ENCODE measurements at places on chromosomes 5 and 9.

DNA sequence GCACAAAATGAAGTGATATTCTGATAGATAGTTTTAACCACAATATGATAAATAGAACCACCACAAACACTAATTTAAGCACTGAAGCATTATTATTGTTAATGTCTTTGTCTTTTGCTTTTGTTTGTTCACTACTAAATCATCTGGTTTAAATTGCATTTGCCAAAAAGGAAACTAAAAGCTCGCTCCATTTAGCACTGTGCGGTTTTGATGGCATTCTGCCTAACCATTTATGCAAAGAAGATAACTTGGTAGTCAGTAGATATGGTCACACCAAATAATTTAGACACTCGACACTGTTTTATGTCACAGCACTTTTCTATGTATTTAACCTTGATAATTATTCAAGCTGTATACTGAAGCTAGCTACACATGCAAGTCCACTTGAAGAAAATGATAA is 849.8 kb upstream of the CDH6 start:
- no peak for DNase-seq

DNA sequence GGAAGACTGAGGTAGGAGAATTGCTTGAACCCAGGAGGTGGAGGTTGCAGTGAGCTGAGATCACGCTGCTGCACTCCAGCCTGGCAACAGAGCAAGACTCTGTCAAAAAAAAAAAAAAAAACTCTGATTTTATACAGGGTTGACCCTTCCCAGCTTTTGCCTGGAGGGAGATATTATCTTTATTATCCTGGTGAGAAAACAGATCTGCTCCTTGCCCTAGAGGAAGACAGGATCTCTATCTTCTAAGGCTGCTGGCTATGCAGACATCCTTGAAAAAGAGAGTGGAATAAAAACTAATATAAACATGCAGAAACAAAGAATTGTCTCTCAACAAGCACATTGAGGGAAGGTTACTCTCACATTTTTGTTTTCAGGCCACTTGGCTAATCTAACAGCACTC is 1503.4 kb upstream of the WWC1 start:
- DNase-seq = no peak

GRCh38 chr9:15416880-15417279 is 5.8 kb upstream of the SNAPC3 start:
- DNase-seq = peak; percentile 25

- no peak for DNase-seq
These were observed 3.4 kb upstream of the HMCN2 start for GRCh38 chr9:130262061-130262745.

DNA sequence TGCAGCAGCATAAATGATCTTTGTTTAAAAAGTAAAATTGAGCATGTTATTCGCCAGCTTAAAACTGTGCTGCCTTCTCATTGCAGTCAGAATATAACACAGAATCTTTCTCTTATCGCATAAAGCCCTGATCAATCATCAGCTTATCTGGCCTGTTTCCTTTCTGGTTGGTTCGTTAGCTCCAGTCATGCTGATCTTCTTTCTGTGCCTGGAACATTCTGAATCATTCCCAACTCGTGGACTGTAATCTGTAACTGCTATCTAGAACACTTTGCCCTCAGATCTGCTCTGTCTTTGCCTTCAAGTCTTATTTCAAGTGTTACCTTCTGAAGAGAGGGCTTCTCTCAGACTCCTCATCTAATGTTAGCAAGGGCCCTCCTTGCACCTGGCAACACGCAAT is 11.9 kb upstream of the FER start:
- DNase-seq = no peak

DNA sequence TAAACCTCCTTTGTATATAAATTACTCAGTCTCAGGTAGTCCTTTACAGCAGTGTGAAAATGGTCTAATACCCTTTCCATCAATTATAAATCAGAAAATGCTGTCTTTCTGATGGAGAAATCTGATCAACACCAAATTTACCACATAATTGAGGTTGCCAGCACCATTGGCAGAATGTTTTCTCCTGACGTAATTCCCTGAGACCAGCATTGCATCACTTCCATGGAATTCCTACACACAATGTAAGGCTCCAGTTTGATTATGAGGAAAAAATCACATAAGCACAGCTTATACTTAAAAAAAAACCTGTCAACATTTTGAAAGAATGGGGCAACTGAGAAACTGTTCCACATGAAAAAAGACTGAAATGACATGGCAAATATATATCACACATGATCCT is 618.7 kb upstream of the CDH6 start:
- no peak for DNase-seq

GRCh38 chr9:123116036-123116435 is 82.6 kb downstream of the GPR21 start:
- DNase-seq = no peak

DNA sequence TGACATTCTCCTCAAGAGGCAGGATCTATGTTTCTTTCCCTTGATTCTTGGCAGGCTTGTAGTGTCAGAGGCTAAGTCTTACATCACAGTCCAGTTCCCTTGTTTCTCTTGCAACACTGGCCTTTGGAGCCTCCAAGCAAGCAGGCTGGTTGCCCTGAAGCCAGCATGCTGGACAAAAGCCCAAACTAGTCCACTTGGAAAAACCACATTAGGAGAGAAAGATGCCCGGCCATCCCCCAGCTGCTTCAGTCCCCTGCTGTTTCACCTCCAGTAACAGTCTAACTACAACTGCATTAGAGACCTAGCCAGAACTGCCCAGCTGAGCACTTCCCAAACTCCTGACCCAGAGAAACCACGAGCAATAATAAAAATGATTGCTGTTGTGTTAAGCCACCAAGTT is 87.6 kb downstream of the ADAMTS6 start:
- DNase-seq = peak; percentile 84

DNA sequence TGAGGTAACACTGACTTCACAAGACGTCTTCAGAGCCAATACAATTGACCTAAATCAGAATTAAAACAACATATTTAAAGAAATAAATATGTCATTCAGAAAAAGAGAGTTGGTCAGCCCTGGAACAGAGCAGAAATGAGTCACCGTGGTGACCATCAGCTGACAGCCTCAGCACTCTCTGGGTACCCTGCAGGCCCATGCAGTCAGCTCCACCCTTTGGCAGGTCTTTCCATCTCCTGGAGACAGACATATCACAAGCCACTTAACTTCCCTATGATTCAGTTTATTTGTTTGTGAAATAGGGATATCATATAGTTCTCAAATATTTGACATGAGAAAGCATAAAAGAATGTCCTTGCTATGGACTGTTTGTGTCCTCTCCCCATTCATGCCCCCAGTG is 151.6 kb upstream of the MEF2C start:
- DNase-seq = no peak

DNA sequence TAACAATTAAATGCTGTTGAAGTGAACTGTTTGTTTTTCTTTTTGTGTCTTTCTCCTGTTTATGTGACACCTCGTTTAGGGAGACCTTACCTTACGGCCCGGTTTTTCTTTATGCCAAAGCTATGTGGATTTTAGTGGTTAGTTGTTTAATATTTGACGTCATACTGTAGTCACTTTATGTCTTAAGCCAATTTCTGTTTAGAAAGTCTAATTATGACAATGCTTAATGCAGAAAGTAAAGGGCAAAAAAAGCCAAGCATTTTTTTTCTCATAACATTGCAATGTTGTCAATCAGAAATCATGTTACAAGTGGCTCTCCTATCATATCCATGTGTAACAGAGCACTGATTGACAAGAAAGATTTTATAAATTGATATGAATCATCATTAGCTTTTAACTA is 442.5 kb upstream of the ARRDC3 start:
- no peak for DNase-seq

- no peak for DNase-seq
These were observed 29.8 kb upstream of the ZFR start for GRCh38 chr5:32474209-32474854.

DNA sequence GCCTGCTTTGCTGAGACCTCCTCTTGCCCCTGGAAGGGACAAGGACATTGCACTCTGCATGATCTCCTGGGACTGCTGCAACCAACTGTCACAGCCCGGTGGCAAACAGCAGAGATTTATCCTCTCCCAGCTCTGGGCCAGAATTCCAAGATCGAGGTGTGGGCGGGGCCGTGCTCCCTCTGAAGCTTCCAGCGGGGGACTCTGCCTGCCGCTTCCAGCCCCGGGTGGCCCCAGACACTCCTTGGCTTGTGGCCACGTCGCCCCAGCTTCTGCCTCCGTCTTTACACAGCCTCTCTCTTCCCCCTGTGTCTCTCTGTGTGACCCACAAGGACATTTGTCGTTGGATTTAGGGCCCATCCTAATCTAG is 67.1 kb downstream of the COL5A1 start:
- no peak for DNase-seq

- no peak for DNase-seq
These were observed 9.0 kb downstream of the OR2S2 start for GRCh38 chr9:35948901-35949318.

- DNase-seq = no peak
These were observed 574.7 kb upstream of the MEF2C start for GRCh38 chr5:89457411-89458331.

DNA sequence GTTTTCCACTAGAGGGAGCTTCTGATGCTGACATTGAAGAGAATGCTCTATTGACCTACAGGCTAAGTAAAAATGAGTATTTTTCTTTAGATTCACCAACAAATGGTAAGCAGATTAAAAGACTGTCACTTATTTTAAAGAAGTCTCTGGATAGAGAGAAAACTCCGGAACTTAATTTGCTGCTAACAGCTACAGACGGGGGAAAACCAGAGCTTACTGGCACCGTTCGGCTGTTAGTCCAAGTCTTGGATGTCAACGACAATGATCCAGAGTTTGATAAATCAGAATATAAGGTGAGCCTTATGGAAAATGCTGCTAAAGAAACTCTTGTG is 764 bp downstream of the PCDHA11 start:
- no peak for DNase-seq

DNA sequence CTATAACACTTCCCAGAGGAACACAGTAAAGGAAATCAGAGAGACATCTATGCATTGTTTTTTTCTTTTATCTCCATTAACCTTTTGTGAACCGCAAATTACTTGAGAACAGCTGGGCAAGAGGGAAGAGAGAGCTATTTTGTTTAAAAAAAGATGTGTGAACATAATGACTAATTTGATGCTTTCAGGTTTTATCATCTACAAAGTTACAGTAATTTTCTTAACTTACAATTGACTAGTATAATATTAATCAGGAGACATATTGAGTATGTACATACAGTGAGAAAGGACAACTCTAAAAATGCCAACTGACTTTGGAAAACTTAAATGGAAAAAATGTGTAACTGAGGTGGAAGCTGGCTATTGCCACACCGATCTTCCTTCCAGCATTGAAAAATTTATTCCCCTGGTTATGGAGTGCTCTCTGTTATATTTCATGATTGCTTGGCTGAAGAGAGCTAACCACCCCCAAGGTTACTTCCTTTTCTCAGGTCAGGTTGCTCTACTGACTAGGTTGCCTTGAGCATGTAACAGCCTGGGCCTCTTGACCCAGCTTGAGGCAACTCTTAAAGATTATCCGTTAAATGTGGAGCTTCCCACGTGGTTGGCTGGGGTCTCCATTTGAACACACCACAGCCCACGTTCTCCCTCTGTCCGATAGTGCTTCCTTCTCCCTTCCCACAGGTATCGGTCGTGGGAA is 62.6 kb upstream of the C6 start:
- DNase-seq = no peak

GRCh38 chr5:103216137-103216536 is 42.4 kb upstream of the MACIR start:
- no peak for DNase-seq

DNA sequence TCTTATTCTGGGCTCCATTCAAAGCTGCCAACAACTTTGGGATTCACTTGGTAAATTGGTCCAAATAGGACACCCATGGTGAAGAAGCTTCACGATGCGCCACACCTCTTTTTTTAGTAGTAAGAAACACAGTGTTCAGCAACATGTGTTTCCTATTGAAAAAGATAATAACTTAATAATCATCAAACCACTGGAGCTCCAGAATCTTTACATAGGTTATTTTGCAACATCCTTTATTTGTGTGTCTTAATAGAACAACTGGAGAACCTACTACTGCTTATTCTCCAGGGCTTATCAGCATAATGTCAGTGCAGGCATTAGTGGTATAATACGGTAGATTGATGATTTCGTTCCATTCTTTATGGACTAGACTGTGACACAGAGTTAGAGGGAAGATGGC is 63.3 kb upstream of the DAPK1 start:
- DNase-seq = no peak

DNA sequence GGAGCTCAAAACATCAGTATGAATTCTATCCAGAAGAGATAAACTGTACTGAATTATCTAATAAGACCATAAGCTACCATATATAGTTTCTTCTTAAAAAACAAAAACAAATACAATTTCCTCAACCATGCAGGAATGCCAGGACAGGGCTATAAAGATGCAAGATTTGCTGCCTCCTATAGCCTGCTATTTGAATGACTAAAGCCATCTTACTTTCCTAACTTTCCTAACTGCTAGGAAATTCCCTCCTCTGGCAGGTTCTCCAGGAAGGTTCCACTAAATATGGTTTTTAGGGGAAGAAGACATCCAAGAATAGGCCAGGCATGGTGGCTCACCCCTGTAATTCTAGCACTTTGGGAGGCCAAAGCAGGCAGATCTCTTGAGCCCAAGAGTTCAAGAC is 15.1 kb downstream of the KIF27 start:
- no peak for DNase-seq

DNA sequence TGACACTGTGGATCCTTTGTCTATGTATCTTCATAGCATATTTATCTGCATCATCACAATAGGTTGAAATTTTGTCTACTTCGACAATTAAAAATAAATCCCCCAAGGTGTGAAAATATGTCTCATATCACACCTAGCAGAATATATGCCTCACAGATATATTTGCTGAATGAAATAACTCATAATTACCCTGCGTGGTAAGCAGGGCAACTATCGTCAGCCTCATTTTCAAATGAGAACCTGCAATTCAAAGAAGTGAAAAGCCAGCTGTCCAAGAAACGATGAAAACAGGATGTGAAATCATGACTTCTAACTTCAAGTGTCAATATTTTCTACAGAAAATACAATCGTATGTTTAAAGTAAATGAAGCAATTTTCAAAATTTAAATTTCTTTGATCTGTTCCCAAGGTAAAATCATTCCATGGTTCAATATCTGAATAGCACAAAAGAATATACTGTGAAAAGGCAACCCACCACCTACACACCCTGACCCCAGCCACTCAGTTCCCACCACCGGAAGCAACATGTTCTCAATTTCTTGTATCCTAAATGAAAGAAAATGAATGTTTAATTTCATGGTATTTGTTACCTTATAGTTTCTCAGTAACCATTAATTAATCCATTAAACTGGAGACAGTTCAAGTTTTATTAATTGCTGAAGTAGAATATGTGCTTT is 57.1 kb downstream of the TBCA start:
- DNase-seq = no peak

GRCh38 chr5:1855596-1855995 is 27.1 kb downstream of the IRX4 start:
- no peak for DNase-seq

GRCh38 chr5:143086546-143086907 is 316.4 kb downstream of the ARHGAP26 start:
- DNase-seq = no peak

GRCh38 chr5:177357459-177358351 is at the start of gene RGS14:
RGS14 (plus strand) TSS chr5:177357924; CDS start chr5:177358025, 101 bp downstream.
- DNase-seq = peak; percentile 42

- peak; percentile 86 for DNase-seq
These were observed 839.3 kb upstream of the WWC1 start for GRCh38 chr5:167452136-167452535.

GRCh38 chr5:122653087-122654017 is 121.5 kb upstream of the SNX2 start:
- DNase-seq = peak; percentile 75
